ENCODE measurements at places on chromosomes 11 and 22. TPM values are rescaled to one million over a fixed set of nuclear protein-coding genes. Genes with fewer than 3 reads are reported as not detected.

POU2AF2 gene
- total RNA-seq = not detected

IFITM10 gene
- not detected for total RNA-seq

C11orf52 gene
- total RNA-seq = not detected

CBX7 gene
- 4.9 TPM for total RNA-seq

NCAM1 gene
- 0.40 TPM for total RNA-seq

LDLRAD3 gene
- 24.8 TPM for total RNA-seq
